ENCODE measurements at places on chromosomes 16 and 17.

DNA sequence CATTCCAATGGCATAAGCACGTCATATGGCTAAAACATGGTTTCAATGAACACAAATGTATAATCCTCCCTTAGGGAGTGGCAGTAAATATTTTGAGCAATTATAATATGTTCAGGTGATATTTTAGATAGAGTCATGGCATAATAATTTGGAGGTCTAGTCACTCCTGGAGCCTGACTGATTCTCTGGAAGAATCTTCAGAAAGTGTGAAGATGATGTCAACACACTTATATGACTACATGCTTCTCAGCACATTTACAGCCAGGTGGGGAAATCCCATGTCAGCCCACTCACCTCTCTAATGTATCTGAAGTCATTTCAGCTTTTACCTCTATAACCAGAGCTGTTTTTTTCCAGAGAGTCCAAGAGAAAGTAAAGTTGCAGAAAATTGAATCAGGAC lies 474.8 kb downstream of the SHISA9 start:
- no peak for DNase-seq

- no peak for DNase-seq
Observed at GRCh38 chr16:25148568-25149215, 37.1 kb downstream of the LCMT1 start.

DNA sequence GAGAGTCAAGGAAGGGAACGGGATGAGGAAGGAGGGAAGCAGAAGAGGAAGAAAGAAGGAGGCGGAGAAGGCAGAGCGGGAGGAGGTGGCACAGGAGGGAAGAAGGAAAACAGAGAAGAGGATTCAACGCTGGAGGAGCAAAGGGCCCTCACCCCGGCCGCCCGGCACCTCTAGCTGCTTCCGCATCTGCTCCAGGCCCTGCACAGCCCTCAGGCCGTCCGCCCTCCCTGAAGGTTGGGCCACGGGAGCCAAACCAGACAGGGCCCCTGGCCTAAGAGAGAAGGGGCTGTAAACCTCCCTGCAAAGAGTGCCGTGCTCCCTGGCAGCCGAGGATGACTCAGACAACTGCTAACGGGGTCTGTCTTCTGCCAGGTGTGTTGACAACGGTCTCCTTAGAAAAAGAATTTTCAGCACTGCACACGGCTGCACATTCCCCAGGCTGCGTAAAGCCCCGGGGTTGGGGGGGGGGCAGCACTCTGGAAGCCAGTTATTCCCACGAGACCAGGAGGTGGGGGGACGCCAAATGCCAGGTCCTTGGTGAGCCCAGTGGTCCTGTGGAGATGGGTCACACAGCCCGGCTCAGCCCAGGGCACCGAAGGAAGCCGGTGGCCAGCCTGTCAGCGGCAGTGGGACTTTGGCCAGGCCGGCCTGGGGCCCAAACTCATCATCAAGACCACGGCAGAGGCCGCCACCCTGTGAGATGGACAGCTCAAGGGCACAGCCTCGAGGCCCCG lies 29.1 kb downstream of the MRM3 start:
- DNase-seq = no peak

- no peak for DNase-seq
Observed at GRCh38 chr17:1713878-1714426, 3.8 kb upstream of the TLCD2 start.

DNA sequence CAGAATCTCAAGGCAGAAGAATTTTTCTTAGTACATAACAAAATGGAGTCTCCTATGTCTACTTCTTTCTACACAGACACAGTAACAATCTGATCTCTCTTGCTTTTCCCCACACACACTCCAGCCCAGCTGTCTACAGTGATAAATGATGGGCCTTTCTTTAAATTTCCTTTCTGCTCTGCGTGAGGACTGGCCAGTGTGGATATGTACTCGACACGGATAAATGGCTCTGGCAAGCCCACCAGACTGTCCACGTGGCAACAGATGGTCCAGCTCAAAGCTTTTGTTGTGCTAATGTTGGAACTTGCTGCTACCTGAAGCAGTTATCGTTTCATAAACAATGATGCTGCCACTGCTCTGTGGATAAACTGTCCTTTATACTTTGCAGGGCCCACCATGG lies 410.7 kb downstream of the TMEM114 start:
- no peak for DNase-seq

GRCh38 chr16:68902003-68902968 lies 59.0 kb downstream of the TANGO6 start:
- DNase-seq = no peak

DNA sequence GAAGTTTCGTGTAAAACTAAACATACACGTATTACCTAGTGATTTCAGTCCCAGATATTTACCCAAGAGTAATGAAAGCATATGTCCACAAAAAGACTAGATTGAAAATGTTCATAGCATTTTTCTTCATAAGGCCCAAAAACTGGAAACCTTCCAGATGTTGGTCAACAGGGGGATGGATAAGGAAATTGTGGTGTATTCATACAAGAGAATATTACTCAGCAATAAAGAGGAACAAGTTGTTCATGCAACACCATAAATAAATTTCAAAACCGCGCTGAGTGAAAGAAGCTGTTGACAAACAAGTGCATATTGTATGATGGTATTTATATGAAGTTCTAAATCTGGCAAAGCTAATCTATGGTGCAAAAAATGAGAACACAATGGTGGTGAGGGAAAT lies 54.1 kb upstream of the NFAT5 start:
- no peak for DNase-seq

- no peak for DNase-seq
Observed at GRCh38 chr17:78956254-78956653, 23.5 kb downstream of the LGALS3BP start.

- DNase-seq = no peak
Observed at GRCh38 chr17:17228521-17229279, 8.3 kb downstream of the FLCN start.

DNA sequence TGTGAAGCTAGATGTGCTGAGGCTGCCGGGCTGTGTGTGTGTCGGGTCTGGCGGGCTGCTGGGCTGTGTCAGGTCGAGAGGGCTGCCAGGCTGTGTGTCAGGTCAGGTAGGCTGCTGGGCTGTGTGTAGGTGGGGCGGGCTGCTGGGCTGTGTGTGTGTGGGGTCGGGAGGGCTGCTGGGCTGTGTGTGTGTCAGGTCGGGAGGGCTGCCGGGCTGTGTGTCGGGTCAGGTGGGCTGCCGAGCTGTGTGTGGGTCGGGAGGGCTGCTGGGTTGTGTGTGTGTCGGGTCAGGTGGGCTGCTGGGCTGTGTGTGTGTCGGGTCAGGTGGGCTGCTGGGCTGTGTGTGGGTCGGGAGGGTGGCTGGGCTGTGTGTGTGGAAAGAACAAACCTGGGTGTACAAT lies 8.6 kb downstream of the WDR45B start:
- DNase-seq = no peak

- no peak for DNase-seq
Observed at GRCh38 chr17:80877729-80878303, 113.8 kb upstream of the CHMP6 start.

DNA sequence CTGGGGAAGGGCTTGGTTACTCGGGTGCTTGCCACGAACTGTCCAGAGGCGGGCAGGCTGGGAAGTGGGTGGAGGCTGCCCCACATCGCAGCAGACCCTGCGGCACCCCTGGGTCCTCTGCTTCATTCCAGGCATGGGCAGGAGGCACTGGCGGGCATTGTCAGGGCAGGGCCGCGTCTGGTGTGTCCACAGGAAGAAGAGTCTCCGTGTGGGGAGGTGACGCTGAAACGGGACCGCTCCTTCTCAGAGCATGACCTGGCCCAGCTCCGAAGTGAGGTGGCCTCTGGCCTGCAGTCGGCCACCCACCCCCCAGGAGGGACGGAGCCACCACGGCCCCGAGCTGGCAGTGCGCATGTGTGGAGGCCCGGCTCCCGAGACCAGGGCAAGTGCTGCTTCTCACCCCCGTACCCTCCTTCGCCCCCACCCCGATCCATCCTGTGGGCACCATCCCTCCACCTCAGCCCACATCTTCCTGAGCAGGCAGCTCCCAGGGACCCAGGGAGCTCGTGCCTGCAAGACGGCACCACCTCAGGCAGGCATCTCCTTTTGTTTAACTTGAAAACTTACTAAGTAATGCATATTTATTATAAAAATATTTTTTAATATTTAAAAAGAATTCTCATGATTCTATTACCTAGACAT lies 14.3 kb upstream of the TCF25 start:
- DNase-seq = no peak

- no peak for DNase-seq
Observed at GRCh38 chr17:81399481-81400153, 4.4 kb downstream of the BAHCC1 start.

- DNase-seq = peak; percentile 17
Observed at GRCh38 chr17:39867084-39867879, 720 bp upstream of the ZPBP2 start.

- DNase-seq = no peak
Observed at GRCh38 chr17:39740357-39741111, 2.8 kb downstream of the GRB7 start.

DNA sequence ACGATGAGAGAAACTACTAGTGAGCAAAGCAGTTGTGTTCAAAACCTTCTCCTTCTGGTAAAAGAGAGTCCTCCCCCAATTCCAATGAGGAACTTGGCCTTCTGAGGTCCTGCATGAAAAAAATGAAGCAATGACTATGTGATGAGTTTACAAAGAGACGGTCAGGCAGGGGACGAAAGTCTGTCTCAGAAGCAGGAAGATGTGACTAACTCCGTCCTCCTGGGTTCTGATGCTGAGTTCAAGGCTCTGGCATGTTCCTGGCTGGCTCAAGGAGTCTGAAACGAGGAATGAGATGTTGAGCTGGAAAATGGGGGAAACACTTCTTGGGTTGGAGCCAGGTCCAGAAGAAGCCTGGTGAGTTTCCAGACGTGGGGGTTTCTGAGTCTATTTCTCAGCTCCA lies 129.6 kb downstream of the CPPED1 start:
- no peak for DNase-seq

DNA sequence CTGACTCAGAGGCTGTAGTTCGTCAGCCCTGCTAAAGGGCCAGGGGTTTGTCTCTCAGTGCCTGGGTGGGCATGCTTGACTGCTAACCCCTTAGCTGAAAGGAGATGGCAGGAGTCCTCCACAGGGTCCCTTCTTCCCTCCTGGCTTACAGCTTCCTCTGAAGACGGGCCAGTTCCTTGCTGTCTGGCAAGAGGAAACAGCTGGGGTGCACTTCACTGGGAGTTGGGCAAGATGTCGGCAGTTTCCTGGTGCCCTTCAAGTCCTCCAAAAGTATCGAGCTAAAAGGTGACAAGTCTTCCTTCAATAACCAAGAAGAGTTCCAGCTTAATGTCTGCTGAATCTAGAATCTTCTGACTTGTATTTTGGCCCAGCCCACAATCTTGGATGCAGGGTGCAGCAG lies 23.4 kb downstream of the NUP85 start:
- DNase-seq = no peak

DNA sequence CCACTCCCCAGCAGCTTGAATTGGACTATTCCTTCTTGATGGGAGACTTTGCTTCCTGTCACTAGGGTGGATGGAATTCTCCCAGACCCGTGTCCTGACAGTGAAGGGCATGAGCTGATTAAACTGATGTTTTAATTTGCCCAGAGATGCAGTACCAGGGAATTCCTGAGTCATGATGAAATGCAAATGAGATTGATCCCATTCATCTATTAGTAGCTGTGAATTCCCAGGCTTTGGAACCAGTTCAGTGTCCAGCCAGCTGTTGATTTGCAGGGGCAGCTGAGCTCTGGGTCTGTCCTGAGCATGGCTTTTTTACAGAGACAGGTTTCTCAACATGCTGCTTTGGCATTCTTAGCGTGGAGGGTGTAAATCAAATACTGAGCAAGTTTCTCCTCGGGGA lies 157.9 kb downstream of the PITPNC1 start:
- no peak for DNase-seq

DNA sequence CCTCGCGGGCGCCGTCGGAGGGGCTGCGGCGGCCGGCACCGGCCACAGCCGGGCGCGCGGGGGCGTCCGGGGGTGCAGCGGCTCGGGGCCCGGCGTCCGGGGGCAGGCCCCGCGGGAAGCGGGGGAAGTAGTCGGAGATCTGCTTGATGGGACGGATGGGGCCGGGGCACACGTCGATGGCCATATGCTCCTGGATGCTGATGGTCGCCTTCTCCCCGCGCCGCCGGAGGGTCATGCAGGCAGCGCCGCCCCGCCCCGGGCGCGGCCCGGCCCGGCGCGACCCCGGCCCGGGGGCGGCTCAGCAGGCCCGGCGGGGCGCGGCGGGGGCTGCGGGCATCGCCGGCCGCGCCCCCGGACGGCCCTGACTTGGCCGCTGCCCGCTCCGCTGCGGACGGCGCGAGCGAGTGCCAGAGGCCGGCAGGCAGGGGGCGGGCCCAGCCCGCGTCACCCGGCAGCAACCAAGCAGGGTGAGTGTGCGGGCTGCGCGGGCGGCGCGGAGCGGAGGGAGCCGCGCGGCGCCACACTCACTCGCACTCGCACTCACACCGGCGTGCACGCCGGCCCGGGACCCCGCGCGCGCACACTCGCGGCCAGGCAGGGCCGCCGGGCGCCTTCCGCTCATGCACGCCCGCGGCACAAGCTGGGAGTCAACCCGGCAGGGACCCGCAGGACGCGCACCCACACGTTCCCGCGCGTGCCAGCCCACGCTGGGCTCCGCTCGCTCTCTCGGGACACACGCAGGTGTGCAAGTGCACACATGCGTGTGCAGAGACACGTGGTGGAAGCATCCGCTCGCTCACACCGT lies at the start of gene DOC2B:
Gene DOC2B, minus strand, starts transcription at position 406 of the 805 bp plus-strand sequence. Its CDS starts 171 bp downstream, at position 235.
- no peak for DNase-seq

DNA sequence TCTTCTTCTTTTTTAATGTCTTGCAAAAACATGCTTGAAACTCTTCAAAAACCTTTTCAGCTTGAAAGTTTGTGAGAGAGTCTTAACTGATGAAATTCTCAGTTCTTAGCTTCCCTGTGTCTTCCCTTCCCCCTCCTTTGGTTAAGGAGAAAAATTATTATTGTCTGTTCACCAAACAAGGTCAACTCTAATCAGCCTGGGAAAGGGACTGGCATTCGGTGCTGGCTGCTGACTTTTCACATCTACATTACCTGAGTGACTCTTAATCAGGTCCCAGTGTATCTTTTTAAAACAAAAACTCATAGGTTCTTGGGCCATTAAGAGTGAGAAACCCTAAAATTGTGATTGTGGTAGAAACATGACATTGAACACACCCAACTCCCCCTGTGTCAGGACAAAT lies 39.1 kb upstream of the AXIN2 start:
- DNase-seq = no peak

DNA sequence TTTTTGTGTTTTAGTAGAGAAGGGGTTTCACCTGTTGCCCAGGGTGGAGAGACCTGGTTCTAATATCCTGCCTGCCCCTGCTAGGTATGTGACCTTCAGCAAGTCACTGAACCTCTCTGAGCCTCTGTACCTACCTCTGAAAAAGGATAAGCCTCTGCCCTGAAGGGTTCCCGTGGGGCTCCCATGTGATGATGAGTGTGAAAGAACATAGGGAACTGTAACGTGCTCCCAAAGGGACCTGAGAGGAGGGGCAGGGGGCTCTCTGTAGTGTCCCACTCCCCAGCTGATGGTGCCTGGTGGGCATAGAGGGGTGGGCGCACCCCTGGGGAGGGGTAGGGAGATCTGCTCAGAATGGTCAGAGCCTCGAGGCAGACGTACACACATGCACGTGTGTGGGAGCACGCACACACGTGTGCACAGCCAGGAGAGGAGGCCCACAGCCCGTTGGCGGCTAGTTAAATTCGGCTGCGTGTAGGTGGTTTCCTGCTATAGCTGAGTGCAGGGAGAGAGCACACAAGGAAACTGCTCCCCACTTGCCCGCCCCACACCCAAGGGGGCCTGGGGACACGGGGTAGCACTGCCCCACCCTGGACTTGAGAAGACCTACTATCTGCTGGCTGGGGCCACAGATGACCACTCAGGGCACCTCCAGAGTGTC lies 6.7 kb downstream of the KCNH4 start:
- no peak for DNase-seq

- no peak for DNase-seq
Observed at GRCh38 chr16:2331199-2331930, 9.2 kb downstream of the ABCA3 start.
